Thoracic aorta endothelial cell (primary cell): ENCODE measurements at places on chromosomes 3 and 15. TPM values are rescaled to one million over a fixed set of nuclear protein-coding genes. Genes with fewer than 3 reads are reported as not detected.

MYL3 gene
- total RNA-seq, result not detected in 2 replicates

TPRG1 gene
- total RNA-seq, result 0.13 TPM in 1 of 2 replicates, not detected in the other

DNAH12 gene
- under 0.01 and 0.14 TPM in 2 replicates for total RNA-seq

PAQR9 gene
- not detected in 2 replicates for total RNA-seq

LYZL4 gene
- not detected in 2 replicates for total RNA-seq

CCDC39 gene
- 0.14 TPM in 1 of 2 replicates, not detected in the other for total RNA-seq

IQCF5 gene
- total RNA-seq, result not detected in 2 replicates

NANOGP8 gene
- 0.14 TPM in 1 of 2 replicates, not detected in the other for total RNA-seq

IL17RB gene
- total RNA-seq, result 0.22 TPM in 1 of 2 replicates, not detected in the other

PEAK1 gene
- 116 and 123 TPM in 2 replicates for total RNA-seq

CCDC32 gene
- 19.8 and 24.1 TPM in 2 replicates for total RNA-seq
